ENCODE measurements at places on chromosomes 12 and 14.

- no peak for DNase-seq
Observed at GRCh38 chr12:4135919-4136605, 137.5 kb upstream of the CCND2 start.

DNA sequence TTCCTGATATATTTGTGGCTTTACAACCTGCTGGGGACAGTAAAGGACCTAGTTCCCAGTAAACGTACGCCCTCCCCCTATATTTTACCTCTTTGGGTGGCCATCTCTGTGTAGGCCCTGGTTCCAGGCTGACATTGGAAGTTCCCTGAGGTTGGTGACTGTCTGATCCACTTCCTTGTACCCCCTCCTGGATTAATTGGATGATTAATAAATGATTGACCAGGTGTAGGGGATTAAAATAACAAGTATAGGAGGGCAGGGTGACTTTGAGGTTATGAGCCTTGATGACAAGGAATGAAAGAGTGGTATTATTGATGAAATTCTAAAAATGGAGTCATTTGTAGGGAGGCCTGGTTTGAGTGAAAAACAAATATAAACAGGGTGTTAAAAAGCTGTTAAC is 9.6 kb downstream of the SUSD6 start:
- no peak for DNase-seq

DNA sequence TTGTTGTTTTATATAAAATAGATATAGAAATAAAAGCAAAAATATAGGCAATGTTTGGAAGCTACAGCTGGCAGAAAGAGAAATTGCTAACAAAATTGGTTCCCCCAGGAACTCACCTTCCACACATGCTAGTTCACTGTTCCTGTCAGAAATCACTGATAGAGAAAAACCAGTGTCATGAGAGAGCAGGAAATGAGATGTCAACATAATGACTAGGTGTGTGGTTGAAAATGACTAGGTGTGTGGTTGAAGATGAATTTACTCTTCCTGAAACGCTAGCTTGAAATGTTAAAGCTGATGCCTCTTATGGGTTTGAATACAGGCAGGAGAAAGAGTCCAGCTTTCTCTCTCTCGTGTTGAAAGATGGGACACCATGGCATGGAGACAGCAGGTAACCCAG is 216.3 kb downstream of the C12orf42 start:
- DNase-seq, result peak; percentile 72

GRCh38 chr14:64830961-64831360 is 48.7 kb downstream of the SPTB start:
- no peak for DNase-seq

- peak; percentile 19 for DNase-seq
Observed at GRCh38 chr14:106442857-106443256, 916.5 kb downstream of the TMEM121 start.

GRCh38 chr14:34782031-34782430 is 67.6 kb upstream of the CFL2 start:
- DNase-seq, result no peak

DNA sequence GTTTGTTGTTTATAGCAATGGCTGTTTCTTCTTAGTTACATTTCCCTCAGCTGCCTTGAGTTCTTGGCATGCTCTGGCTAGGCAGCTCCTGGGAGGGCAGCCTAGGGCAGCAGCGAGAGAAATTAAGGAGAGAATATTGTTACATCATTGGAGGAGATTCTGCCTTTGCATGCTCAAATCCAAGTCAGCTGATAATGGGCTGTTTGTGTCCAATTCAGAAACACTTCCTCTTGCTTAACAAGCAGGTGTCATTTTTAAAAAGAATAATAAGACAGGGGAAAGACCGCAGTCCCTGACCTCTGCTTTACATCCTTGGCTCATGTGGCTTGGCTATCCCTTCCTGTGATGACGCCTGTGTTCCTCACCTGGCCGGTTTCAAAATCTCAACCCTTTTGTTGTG is 76.9 kb downstream of the ESR2 start:
- DNase-seq, result no peak

- DNase-seq, result peak; percentile 60
Observed at GRCh38 chr12:7131502-7131866, 1.3 kb downstream of the CLSTN3 start.

GRCh38 chr12:49974677-49975317 is 2.0 kb downstream of the AQP6 start:
- no peak for DNase-seq

GRCh38 chr14:74217672-74218448 is 21.4 kb upstream of the VSX2 start:
- DNase-seq, result peak; percentile 79

DNA sequence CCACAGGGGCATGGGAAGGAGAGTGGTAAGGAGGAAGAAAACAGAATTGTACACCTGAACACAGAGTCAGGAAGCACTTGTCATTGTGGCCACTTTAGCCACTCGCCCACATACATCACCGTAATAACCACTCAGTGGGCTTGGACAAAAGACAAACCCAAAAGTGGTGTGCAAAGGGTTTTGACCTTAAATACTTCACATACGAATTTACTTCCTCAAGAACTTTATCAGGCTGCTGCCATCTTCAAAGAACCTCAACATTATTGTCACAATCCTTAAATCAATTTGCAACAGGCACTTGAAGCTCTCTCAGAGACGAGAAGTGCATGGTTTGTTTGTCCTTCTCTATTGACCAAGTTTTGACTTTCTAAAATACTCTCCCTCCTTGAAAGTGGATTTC is 187.3 kb upstream of the EGLN3 start:
- DNase-seq, result peak; percentile 57

DNA sequence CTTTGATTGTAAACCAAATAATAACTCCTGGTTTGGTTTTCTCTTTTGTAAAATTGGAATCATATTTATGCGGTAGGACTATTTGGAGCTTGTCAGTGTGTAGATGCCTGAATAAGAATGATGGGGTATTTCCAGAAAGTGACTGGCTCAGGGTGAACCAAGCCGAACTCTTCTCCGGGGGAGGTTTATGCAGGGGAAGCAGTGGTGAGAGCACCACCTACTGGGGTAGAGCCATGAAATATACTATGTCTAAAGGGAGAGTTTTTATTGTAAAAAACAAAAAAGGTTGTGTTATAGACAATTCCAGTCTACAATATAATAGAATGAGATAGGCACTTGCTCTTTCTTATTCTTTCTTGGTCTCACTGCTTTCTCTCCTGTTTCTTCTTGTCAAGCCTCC is 222.9 kb upstream of the SLC16A7 start:
- DNase-seq, result peak; percentile 38

GRCh38 chr12:75564852-75565251 is 53.4 kb upstream of the KRR1 start:
- no peak for DNase-seq

DNA sequence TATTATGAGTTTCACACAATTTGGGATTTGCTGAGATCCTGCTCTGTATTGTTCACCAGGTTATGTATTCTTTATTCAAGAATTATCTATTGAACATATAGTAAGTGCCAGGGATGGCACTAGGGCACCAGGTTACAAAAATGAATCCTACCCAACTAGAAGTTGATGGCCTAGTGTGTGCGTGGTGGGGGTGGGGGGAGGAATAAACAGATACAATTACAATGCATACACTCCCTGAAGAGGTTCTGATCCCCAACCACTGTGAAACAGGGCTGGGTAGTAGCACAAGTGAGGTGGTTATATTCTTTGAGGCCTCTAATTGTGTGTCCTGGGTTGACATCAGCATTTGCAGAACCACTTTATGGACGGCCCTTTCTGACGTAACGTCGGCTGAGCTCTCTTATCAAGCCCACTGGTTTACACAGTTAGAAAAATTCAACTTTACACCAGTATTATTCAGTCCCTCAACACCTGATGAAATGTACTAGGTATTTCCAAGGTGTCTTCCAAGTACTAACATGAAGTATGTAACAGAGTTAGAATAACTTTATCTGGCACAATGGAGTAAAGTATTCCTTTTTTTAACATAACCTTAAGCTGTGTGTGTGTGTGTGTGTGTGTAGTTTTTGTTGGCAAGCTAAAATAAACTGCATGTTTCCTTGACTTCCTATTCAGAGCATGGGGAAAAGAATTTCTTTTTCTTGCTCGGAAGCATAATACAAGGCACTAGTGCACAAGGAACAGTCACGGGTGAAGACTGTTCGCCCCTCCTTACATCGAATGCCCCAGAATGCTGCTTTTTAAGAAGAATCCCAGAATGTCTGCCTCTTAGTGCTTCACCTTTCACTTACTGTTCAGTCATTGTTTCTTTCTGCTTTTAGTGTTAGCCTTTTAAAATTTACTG is 8.1 kb upstream of the GLRX5 start:
- no peak for DNase-seq

DNA sequence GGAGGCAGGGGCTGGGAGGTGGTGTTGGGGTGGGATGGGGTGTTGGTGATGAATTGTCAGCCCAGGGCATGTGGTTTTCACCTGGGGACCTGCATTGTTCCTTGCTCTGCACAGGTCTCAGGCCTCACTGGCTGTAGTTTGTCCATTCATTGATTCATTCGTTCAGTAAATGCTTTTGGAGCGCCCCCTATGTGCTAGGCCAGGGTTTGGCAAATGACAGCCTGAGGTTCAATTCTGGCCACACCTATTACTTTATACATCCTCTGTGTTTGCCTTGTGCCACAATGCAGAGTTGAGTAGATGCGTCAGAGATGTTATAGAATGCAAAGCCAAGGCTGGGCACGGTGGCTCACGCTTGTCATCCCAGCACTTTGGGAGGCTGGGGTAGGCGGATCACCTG is 4.7 kb downstream of the ADCK1 start:
- DNase-seq, result peak; percentile 51

- DNase-seq, result no peak
Observed at GRCh38 chr14:89926694-89927093, 27.8 kb downstream of the EFCAB11 start.

GRCh38 chr12:131892711-131893604 is 1.5 kb upstream of the ULK1 start:
- no peak for DNase-seq

GRCh38 chr12:40993158-40993557 is 195.0 kb upstream of the PDZRN4 start:
- no peak for DNase-seq

DNA sequence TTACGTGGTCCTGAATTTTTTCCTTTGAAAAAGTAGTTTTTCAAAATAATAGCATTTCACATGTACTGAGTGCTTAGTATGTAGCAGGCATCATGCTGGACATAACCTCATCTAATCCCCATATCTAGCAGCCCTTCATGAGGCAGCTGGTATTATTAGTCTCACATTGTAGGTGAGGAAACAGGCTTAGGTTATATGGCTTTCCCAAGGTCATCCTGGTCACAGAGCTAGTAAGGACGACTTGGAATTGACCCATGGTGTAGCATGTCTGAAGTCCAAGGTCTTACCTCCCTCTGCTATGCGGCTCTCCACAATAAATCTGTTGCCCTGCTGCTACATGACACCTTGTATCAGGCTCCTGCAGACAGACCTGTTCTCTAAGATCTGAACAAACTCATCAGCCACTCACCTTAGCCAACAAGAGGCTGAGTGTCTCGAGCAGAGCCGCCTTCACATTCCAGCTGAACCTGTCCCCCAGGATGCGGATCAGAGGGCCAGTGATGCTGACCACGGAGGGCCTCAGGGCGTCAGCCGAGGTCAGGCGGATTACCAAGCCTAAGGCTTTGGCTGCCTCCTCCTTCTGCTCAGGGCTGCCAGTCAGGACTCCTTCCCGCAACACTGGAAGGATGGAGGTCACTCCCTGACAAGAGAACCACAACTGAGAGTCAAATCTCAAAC is 19.7 kb upstream of the RAB35 start:
- no peak for DNase-seq

DNA sequence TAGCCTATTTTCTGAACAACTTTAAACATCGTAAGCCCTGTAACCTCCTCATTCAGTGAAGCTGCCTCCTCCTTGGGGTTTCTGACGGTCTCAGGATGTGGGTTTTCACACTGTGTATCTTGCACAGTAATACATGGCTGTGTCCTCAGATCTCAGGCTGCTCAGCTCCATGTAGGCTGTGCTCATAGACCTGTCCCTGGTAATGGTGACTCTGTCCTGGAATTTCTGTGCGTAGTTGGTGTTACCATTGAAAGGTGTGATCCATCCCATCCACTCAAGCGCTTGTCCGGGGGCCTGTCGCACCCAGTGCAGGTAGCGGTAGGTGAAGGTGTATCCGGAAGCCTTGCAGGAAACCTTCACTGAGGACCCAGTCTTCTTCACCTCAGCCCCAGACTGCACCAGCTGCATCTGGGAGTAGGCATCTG is 980.5 kb downstream of the TMEM121 start:
- no peak for DNase-seq

DNA sequence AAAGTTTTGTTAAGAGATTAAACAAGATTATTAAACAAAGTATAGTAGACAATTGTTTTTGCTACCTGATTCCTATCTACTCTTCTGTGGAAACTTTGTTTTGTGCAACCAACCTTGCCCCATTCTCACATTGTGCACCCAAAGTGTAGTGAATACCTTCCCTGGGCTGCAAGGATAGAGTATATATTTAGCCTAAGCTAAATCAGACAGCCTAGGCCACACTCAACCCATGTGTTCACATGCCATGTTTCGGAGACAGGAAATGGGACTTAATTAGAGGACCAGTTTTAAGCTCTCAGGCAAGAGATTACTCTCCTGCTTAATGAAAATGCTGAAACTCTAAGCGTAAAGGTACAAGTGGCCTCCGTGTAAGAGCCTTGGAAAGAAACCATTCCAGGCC is 734.9 kb upstream of the USP15 start:
- DNase-seq, result no peak

DNA sequence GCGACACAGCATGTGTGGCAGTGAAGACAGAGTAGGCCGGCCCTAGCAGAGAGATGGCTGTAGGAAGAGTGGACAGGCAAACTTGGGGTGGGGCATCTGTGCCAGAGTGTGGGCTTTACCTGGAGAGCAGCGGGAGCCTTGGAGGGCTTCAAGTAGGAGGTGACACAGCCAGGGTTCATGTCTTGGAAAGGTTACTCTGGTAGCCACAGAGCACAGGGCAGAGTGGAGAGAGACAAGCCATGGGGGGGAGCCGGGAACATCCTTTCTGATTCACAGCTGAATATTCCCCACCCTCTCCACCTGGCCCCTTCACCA is 53.5 kb upstream of the DIO3 start:
- no peak for DNase-seq
